NB4 (cell line): ENCODE measurements at places on chromosomes 13 and 19.
A peak's percentile ranks its signal among the peaks of the same experiment; 100 is the strongest.

DNA sequence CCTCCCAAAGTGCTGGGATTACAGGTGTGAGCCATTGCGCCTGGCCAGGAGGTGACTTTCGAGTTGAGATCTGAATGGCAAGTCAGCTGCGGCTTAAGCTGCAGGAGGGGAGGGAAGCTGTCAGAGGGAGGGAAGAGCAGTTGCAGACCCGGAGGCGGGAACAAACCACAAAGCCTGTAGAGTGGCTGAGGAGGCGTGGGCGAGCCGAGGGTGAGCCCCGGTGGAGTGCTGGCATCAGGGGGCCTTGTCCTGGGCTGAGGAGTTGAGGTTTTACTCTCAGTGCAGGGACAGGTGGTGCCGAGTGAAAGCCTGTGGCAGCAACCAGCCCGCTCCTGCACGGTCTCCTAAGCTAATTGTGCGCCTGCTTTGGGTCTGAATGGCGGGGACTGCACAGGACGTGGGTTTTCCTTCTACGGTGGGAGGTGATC is 24.2 kb downstream of the PPP1R37 start:
- DNase-seq: peak; percentile 90

- DNase-seq: no peak
Observed at GRCh38 chr13:46598820-46599180, 45.8 kb downstream of the LRCH1 start.

DNA sequence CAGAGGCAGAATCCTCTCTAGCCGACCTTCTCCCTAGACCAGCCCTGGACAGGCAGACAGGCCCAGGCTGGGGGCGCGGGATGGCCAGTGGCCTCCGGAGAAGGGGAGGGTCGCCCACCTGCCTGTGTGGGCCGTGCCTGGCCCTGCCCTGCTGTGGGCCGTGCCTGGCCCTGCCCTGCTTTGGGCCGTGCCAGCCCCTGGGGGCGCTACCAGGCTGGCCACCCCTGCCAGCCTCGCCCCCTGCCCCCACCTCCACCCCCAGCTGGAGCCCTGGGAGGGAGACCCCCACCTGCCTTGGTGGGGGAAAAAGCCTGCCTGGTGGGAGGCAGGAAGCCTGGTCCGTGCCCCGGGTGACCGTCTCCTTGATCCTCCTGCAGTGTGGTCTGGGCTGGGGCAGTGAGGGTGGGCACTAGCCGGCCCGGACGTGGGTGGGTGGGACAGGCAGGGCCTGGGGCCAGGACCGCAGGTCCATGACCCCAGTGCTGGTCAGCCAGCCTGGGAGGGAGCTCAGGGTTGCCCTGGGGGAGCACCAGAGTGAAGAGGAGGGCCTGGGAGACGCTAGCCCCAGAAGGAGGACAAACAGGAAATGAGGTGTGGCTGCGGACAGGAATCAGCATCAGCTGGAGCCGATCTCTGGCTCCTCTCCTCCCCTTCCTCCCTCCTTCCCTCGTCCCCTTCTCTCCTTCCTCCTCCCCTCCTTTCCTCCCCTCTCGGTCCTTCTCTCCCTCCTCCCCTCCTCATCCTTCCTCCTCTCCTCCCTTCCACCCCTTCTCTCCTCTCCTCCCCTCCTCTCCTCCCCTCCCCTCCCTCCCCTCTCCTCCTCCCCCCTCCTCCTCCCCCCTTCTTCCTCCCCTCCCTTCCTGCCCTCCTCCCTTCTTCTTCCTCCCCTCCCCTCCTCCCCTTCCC is 5.1 kb upstream of the MKNK2 start:
- DNase-seq: no peak

DNA sequence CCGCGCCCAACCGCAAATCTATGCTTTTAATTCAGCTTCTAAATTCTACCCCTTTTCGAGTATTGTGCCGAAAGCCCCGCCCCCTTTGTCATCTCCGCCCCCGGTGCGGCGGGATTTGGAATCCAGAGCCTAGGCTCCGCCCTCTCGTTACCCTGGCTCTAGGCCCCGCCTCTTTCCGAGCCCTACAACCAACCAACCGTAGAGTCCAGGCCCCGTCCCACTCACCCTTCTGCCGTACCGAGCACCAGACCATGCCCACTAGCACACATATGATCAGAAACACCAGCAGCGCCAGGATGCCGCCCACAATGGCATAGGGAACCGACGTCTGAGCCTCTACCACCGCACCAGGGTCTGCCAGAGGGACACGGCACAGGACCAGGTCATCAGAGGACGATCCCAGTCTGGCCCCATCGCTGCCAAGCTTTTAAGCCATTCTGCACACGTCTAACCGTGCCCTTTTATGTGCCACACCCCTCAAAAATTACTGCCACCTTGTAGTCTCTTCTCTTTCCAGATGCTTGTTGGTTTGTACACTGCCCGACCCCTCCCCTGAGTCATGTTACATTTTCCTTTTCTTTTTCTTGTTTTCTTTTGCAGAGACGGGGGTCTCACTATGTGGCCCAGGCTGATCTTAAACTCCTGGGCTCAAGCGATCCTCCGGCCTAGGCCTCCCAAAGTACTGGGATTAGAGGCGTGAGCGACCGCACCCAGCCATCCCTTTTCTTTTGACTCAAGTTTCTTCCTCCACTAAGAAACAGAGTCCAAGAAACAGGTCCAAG is 4.7 kb upstream of the ZNF428 start:
- DNase-seq: no peak

DNA sequence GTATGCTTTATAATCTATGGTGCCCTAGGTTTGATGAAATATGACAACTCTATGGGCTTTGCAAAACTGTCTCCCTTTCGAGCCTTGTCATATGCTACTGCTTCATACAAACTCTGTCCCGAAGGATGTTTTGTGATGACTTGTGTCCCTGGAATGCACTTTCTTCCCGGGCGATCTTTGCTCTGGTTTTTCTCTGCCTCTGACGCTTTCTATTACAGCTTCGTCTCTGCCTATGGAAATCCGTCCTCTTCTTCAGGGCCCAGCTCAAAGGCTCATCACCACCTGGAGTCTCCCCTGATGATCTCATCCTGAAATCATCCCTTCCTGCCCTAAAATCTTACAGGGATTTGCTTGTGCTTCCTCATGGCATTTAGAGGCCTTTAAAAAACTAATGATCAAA is 191.5 kb upstream of the KL start:
- no peak for DNase-seq

GRCh38 chr19:24048261-24048660 is 38.7 kb upstream of the ZNF254 start:
- no peak for DNase-seq

GRCh38 chr19:5321851-5322681 is 18.5 kb downstream of the PTPRS start:
- peak; percentile 77 for DNase-seq

- peak; percentile 81 for DNase-seq
Observed at GRCh38 chr19:55080121-55080967, 4.7 kb downstream of the EPS8L1 start.

DNA sequence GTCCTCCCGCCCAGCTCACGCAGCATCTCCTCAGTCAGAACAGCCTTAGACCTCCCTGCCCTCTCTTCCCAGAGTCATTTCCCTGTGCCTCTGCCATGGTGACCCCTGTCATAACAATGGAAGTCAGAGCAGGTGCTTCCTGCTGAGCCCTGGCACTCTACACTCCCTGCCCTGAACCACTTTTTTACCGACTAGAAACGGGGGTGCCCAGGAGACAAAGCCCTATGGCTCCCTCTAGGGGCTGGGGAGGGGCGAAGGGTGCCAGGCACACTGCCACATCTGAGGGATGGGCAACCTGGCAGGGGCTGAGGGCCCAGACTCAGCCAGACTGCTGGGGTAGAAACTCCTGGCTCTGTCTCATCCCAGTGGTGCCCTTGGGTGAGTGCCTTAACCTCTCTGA is 16.4 kb downstream of the ZNF574 start:
- peak; percentile 46 for DNase-seq

DNA sequence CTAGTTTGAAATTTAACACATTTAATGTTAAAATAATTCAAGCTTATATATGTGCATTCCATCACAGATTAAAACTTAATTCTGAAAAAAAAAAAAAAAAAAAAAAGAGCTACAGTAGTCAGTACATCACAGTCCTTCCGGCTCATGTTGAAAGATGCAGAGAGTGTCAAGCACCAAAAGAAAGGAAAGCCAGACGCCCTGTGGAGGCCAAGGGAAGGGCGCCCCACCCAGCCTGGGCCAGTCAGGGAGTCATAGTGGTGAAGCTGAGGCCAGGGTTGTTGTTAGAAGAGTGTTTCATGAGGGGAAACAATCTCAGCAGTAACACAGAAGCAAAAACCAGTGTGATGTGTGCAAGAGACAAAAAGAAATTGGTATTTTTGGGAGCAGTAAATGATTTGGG is 375.3 kb downstream of the MTUS2 start:
- DNase-seq: no peak

DNA sequence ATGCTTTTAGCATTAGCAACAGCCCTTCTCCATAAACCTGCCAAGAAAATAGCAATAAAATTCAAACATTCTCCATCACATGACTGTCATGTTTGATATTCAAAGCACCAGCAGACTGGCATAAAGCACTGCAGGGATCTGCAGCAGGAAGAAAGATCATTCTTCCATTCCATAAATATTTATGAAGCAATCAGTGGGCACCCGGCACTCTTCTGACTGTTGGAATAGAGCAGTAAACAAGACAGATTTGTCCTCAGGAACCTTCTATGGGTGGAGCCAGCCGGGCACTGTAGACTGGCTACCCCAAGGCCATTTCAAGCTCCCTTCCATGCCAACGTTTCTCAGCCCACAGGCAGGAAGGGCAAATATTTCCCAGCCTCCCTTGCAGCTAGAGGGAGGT is 25.5 kb downstream of the PLA2G4C start:
- no peak for DNase-seq

- DNase-seq: no peak
Observed at GRCh38 chr19:8404391-8405151, 8.5 kb upstream of the MARCHF2 start.

DNA sequence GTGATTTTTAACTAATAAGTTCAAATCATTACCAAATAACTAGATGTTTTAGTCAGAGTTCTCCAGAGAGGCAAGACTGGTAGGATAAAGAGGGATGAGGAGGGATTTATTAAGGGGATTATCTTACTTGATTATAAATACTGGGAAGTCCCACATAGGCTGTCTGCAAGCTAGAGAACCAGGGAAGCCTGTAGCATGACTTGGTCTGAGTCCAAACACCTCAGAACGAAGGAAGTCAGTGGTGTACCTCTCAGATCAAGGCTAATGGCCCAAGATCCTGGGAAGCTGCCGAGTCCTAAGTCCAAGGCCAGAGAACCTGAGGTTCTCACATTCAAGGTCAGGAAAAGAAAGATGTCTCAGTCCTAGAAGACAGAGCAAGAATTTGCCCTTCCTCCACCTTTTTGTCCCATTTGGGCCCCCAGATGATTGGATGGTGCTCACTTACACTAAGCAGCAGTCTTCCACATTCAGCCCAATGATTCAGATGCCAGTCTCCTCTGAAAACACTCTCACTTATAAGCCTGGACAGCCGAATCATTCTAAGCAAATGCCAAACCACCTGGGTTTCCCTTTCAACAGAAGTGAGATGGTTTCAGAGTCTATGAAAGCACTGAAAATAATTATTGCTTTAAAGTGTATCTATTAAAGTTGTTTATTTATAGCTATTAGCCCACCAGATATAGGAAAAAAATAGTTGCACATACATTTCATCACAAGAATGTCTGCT is 1599.2 kb downstream of the OLFM4 start:
- DNase-seq: no peak

GRCh38 chr19:32101206-32101605 is 244.2 kb upstream of the ZNF507 start:
- peak; percentile 5 for DNase-seq

GRCh38 chr19:11626252-11626651 is 29.0 kb downstream of the ZNF627 start:
- DNase-seq: peak; percentile 51

GRCh38 chr19:32104153-32104849 is 241.1 kb upstream of the ZNF507 start:
- DNase-seq: peak; percentile 4

- DNase-seq: no peak
Observed at GRCh38 chr19:18388960-18389725, 3.2 kb downstream of the GDF15 start.

DNA sequence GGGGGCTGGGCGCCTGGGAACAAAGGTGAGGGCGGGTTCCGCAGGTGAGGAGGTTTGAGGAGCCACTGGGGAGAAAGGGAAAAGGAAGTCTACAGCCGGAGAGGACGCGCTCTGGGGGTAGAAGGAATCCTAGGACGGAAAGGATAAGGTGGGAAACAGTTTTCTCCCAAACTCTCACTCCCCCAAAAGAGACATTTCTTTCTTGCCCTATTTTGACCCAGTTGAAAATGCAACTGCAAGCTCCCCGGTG is 651 bp upstream of the POLR1D start:
- no peak for DNase-seq

DNA sequence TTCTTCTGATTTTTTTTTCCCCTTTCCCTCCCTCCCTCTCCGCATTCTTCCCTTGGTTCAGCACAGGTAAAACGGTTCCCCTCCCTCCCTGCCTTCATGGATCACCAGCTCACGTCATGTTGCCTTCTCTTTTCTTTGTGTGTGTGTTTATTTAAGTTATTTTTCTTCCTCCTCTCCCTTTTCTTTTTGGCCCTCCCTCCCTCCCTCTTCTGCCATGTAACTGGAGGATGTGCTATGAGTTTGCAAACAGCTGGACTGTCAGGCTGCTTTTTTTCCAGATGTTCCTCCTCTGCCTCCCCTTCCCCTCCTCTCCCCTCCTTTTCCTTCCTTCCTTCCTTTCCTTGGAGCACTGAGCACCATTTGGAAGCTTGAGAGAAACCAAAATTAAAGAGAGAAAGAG is 2.0 kb downstream of the LENG9 start:
- DNase-seq: no peak

- DNase-seq: peak; percentile 74
Observed at GRCh38 chr13:59531571-59532091, 632.1 kb downstream of the DIAPH3 start.

DNA sequence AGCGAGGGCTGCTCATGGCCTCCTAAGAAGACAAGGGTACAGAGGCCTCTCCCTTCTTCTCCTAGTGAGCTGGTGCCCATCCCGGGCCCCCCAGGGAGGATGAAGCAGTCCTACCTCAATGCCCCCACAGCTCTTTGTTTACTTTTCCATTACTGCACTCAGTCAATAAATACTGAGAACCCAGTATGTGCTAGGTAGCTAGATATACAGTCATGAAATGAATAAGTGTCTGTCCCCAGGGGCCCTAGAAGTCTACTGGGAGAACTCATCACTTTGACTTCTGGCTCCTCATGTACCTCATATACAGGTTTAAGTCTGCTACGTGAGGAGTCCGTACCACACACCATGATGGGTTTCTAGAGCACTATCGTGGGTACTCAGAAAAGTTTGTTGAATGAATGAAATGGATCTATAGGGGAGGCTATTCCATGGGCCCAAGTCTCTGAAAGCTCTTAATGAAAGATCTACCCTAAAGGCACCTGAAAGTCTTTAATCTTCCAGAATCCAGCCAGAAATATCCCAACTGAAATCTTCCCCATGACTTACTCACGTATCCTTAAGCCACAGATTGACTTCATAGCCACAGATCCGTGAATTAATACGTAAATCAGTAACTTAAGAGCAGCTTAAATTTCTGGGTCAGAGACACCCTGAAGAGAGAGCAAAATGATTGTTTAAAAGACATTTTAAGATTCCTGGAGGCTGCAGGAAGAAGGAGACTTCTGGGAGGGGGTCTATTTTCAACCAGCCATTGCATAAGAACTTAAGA is 51.6 kb upstream of the POMP start:
- no peak for DNase-seq

DNA sequence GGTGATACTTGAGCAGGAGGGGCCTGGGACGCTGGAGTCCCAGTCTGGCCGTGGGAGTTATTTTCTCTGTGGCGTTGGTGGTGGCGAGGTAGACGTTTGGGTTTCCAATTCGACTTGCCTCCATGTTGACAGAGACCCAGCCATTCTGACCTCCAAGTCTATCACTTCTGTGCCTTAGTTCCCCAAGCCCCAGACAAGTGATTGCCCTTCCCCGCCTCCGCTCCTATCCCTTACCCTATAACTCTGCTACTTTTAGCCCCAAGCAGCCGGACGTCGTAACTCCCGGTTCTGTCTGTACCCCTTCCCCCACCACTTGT is 549 bp downstream of the TIMM50 start:
- DNase-seq: peak; percentile 23
